ENCODE measurements at places on chromosomes 3 and 15. TPM values are rescaled to one million over a fixed set of nuclear protein-coding genes. Genes with fewer than 3 reads are reported as not detected.

Gene FAM3D
- not detected for polyA plus RNA-seq

Gene DNAJA4
- polyA plus RNA-seq = 77.5 TPM

Gene TMEM45A
- 12.1 TPM for polyA plus RNA-seq

Gene HSPBAP1
- 7.5 TPM for polyA plus RNA-seq

- DNase-seq = no peak
Observed at GRCh38 chr15:85581495-85581894, 201.1 kb downstream of the AKAP13 start.

GRCh38 chr15:57561041-57561711, 30.5 kb upstream of the MYZAP start:
- DNase-seq = peak; percentile 77

- no peak for DNase-seq
Observed at GRCh38 chr3:134833453-134834163, 38.5 kb downstream of the EPHB1 start.

DNA sequence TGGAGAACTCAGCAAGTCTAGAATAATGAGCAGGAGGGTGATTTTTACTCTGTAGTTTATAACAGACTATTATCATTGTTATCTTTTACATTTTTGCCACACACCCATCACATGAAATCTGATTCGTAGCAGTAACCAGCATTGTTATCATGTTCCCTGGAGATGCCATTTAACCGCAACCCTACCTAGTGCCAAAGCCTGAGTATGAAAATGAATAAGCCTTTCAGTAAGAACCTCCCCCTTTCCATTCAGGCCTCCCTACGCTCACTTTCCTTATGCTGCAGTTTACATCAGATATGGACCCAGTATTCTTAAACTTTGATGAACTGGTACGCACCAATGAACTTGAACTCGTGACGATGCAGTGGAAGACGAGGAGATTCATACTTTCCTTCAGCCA, 158.7 kb upstream of the SPRED1 start:
- DNase-seq = no peak

- no peak for DNase-seq
Observed at GRCh38 chr3:29705906-29706844, 425.3 kb downstream of the RBMS3 start.

GRCh38 chr3:113005611-113006010, 14.8 kb downstream of the GTPBP8 start:
- DNase-seq = no peak

DNA sequence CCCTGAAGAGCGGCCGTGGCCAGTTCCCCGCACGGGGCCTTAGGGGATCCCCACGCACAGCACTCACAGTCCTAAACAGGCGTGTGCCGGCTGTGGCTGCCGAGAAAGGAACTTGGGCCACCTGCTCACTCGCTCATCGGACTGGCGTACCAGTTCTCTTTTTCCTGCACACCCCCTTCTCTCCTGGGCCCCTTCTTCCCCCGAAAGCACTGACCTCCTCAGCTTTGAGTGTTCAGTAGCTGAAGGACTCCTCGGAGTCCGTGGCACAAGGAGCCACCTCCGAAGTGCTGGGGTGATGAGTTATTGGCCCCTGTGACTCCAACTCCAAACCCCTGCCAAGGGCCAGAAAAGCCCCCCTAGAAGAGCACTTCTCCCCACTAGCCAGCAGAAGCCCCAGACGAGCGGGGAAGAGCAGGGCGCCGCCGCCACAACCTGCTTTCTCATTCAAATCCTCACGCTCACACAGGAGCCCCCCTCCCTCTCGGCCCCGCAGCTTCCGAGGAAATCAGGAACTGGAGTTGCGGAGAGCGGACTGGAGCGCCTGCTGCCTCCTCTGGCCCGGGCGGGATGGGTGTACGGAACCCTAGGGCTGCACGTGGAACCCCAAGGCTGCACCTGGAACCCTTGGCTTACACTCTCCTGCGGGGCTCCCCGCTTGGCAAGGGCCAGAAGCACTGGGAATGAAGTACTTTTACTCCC, at the start of gene PLCH1:
PLCH1 (minus strand) TSS at position 446 of the 699 bp plus-strand sequence. CDS start 40,847 bp downstream, outside the sequence.
- peak; percentile 72 for DNase-seq

GRCh38 chr3:189297932-189298331, 126.2 kb downstream of the TPRG1 start:
- DNase-seq = no peak
